ENCODE measurements at places on chromosomes 3 and 15.

DNA sequence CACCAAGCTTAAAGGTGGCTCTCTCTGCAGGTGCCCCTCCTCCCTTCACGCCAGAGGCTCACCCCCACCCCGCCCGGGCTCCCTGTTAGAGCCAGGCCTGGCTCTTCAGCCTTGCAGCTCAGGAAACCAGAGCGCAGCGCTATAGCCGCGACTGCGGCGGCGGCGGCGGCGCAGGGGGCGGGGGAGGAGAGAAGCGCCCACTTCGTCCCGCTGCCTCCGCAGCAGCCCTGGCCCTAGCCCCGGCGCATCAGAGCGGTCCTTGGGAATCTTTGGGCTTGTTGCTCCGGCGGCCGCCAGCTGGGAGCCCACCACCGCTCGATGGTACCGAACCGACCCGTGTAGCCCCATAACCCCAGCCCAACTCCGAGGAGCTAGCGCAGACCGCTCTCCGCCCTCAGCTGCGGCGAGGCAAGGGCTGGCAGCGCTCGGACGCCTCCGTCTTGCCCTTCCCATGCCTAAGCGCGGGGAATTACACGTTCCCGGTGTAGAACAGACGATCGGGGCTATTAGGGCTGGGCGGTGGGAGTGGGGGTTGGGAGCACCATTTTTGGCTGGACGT is 1.2 kb downstream of the RASGRF1 start:
- no peak for DNase-seq

- no peak for DNase-seq
Observed at GRCh38 chr3:66633402-66634381, 132.9 kb upstream of the LRIG1 start.

DNA sequence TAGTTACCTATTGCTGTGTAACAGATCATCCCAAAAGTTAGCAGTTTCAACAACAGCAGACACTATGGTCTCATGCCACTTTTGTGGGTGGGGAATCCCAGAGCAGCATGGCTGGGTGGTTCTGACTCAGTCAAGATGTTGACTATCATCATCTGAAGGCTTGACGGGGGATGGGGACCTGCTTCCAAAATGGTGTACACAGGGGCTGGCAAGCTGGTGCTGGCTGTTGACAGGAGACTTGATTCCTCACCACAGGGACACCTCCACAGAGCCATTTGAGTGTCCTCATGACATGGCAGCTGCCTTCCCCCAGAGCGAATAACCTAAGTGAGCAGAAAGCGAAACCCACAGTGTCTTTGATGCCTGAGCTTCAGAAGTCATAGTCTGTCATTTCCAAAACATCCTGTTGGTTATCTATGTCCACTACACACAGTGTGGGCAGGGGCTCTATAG is 19.1 kb downstream of the DNAJB8 start:
- no peak for DNase-seq

GRCh38 chr3:26029321-26029720 is 239.4 kb downstream of the OXSM start:
- DNase-seq, result no peak

GRCh38 chr3:13518516-13518953 is 30.4 kb upstream of the FBLN2 start:
- no peak for DNase-seq

- no peak for DNase-seq
Observed at GRCh38 chr3:170740285-170740684, 129.7 kb downstream of the RPL22L1 start.

DNA sequence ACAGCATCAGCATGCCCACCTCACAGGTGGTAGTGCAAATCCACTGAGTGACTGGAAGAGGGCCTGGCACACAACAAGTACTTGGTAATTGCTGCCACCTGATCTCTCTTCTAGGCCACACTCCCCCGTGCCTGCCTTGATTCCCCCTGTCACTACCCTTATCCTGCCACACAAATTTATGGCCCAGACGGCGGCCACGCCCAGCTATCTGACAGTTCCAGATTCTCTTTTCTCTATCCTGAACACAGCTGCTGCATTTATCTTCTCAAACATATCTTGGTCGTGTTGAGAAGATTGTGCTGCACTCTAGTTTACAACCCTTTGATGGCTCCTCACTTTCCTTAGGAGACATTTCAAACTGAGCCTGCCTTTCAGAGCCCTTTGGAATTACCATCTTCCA is 585.2 kb downstream of the NTRK3 start:
- DNase-seq, result no peak

- no peak for DNase-seq
Observed at GRCh38 chr3:6367171-6367570, 493.7 kb upstream of the GRM7 start.

GRCh38 chr3:109387201-109387600 is 49.9 kb upstream of the DPPA4 start:
- DNase-seq, result no peak

DNA sequence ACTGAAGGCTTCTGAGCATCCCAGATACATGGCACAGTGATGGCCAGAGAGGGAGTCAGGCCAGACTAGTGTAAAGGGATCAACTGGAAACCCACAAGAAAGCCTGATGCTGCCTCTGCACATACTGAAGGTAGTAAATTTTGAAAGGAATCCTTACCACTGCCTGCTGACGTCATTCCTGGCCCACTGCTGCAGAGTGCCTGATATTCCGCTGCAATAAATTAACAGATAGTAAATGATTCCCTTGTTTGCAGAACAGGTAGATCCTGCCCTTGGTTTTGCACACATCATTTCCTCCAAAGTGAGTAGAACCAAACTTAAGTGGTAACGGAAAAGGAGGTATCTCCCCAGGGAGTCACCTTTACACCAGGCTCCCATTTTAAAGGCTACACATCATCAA is 146.7 kb downstream of the FBN1 start:
- DNase-seq, result no peak
